Mesothelial cell of epicardium (in vitro differentiated cells): ENCODE measurements at places on chromosomes 11 and 22.

- no peak for DNase-seq
Observed at GRCh38 chr11:26712497-26712896, 9.4 kb downstream of the SLC5A12 start.

GRCh38 chr11:43790444-43790794 lies 90.2 kb upstream of the ALKBH3 start:
- DNase-seq, result no peak

DNA sequence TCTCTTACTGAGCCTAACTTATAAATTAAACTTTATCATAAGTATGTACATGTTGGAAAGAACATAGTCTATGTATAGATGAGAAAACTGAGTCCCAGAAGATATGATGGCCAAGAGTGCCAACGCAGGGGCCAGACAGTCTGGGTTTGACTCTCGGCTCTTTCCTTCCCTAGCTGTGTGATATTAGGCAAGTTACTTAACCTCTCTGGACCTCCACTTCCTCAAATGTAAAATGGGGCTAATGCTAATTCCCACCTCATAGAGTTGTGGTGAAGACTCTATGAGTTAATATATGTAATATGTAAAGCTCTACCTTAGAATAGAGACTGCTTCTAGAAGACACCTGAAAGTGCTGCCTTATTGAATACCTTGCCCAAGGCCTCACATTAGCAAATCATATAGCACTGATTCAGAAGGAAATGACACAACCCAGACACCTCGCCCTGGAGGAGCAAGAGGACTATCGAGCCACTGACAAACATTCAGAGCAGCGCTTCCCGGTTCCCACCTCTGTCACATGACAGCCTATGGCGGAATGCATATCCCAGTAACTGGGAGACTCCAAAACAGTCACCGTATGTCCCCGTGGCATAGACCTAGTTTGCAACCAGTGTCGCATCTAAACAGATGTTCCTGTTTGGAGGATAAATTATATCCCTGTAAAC lies 11.3 kb upstream of the CCDC86 start:
- DNase-seq, result no peak

DNA sequence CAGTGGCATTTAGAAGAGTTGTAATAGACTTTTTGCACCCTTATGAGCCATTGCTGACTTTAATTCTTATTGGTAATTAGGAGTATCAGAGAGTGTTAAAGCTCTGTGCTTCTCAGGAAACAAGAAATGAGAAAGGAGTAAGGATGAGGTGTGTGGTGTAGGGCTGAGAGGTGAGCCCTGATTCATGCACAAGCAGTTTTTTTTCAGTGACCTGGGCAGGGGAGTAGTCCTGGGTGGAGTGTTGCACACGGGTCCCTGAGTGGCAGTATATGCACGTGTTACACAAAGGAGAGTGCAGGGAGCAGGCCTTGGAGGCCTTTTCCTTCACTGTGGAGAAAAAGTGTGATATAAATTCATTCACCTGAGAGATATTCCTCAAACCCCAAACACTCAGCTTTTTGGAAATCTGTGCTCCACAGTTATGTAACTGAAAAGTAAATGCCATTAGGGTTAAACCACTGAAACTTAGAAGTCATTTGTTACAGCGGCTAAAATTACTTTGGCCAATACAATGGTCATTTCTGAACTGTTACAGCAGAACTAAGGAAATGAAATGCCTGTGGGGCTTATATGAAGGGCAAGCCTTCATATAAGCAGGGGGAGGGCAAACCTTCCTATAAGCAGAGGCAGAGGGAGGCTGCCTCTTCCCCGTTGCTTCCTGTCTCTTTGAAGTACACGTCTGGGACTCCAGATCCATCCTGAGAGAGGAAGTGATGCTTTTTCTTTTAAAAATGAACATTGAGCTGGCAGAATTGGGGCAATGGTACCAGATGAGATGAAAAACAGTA lies 62.6 kb upstream of the OLFML1 start:
- DNase-seq, result no peak

DNA sequence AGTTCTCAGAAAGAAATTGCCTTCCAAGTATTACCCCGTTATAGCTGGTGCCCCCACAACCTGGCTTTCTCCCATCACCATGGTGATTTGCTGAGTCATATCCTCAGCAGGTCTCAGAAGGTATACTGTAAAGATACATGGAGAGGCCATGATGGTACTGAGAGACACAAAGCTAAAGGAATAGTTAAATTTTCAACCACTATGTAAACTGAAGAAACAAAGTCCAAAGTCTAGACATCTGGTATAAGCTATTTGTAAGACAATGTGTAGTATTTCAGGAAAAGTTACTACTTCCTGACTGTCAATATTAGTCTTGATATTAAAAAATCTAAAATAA lies 377.1 kb downstream of the DCDC1 start:
- DNase-seq, result no peak

- no peak for DNase-seq
Observed at GRCh38 chr22:17566776-17567175, 3.5 kb downstream of the SLC25A18 start.

DNA sequence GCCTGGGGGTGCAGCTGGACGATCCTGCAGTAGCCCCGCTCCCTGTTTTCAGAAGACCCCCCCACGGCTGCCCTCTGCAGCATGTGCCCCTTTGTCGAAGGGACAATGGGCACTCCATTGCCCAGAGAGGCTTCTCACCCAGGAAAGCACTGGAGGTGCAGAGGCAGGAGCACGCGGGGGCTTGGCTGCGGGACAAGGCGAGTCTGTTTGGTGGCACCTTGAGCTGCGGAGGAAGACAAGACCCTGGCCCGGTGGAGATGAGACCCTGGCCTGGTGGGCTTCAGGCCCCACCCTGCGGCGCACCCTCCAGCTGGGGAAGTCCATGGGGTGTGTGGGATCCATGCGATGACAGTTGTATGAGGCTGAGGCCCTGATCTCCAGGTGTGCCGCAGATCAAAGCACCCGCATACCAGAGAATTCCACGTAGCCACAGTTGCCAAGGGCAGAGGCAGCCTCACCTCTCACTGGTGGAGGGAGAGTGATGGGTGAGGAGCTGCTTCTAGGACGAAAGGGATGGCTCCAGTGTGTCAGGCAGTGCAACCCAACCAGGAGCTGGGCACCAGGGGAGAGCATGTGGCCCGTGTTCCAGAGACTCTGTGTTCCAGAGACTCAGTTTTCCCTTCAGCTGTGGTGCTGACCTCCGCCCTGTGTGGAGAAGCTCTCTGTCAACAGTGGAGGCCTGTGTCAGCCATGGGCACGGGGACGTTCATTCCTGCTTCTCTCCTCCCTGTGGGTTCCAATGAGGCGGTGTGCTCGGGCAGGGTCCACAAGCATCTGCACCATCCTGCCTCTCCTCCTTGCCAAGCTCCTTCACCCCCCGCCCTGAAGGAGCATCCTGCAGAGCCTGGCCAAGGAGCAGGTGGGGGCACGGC lies 10.0 kb downstream of the TBX1 start:
- no peak for DNase-seq

- no peak for DNase-seq
Observed at GRCh38 chr11:9831122-9831521, 167.2 kb downstream of the SWAP70 start.

DNA sequence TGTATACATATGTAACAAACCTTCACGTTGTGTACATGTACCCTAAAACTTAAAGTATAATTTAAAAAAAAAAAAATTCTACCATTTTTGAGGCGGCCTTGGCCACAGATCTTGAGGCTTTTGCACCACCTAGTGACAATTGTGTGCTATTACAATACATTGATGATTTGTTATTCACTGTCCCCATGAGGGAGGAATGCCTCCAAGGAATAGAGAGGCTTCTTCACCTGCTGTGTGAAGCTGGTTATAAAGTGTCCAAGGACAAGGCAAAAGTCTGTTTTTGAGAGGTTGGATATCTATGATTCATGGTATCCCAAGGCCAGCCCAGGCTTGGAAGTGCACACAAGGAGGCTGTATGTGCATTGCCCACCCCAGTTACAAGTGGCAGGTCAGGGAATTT lies 30.7 kb downstream of the SLC22A25 start:
- no peak for DNase-seq

- no peak for DNase-seq
Observed at GRCh38 chr11:3043315-3043871, 13.8 kb downstream of the CARS1 start.

DNA sequence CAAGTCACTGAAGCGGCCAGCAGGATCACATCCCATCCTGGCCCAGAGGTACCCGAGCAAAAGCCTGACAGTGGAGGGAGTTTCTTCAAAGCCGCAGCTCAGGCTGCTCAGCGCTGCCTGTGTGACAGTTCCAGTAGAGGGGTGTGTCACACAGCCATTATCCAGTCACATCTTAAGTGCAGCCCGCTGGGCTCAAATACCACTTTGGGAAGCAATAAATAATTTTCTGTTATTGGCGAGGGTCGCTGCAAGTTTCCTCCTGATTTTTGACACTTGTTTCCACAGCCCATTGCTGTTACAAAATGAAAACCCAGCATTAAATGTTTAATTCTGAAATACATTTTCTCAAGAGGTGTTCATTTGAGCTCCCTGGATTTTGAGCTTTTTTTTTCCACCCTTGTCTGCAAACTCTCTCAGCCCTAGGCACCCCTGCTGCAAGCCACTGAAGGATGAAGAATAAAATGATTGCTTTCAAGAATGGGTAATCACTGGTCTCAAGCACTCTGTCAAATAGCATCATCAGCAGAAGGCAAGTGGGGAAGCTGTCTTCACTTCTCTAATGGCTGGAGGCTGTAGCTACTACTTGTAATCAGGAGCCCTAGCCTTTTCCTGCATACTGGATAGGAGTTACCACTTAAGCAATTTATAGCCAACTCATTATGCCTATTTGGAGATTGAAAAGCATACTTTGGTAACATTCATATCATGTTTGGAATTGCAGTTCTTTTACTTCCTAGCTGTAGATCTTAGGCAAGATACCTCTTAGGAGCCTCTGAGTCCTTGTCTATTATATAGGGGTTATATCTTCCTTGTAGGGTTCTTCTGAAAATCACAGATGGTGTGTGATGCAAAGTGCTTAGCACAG lies 373.7 kb downstream of the METTL15 start:
- no peak for DNase-seq

- DNase-seq, result no peak
Observed at GRCh38 chr11:15153231-15153630, 38.5 kb downstream of the INSC start.

GRCh38 chr11:122210367-122210997 lies 94.5 kb upstream of the BLID start:
- DNase-seq, result no peak

GRCh38 chr22:40690370-40690769 lies 11.1 kb downstream of the MCHR1 start:
- DNase-seq, result no peak

- DNase-seq, result no peak
Observed at GRCh38 chr22:47156352-47157092, 394.1 kb downstream of the TBC1D22A start.

DNA sequence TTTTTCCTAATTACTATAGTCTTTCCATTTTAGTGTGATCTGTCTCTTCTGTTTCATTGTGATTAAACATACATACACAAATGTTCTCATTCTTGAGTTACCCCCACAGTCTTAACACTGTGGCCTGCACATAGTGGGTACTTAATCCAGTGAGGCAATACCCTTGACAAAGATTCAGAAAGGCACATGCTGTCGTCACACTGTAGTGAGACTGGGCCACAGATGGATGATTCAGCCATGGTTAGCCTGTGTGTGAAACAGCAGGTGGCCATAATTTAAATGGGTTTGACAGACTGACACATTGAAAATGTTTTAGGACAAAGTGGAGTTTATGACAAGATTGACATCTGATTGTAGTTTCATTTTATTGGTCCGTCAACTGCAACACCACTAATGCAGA lies 313.1 kb downstream of the C11orf87 start:
- no peak for DNase-seq

- no peak for DNase-seq
Observed at GRCh38 chr11:64126371-64126770, 39.5 kb downstream of the MACROD1 start.

GRCh38 chr11:9852465-9852864 lies 188.6 kb downstream of the SWAP70 start:
- no peak for DNase-seq

DNA sequence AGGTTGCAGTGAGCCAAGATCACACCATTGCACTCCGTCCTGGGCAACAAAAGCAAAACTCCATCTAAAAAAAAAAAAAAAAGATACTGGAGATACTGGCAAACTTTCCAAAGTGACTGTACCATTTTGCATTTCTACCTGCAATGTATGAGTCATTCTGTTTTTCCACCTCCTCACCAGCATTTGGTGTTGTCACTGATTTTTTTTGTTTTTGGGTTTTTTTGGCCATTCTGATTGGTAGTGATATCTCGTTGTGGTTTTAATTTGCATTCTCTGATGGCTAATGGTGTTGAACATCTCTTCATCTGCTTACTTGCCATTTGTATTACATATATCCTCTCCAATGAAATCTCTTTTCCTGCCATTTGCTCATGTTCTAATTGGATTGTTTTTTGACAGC lies 12.0 kb upstream of the RBX1 start:
- DNase-seq, result no peak

- no peak for DNase-seq
Observed at GRCh38 chr11:76365038-76365679, 15.8 kb downstream of the THAP12 start.

- peak; percentile 67 for DNase-seq
Observed at GRCh38 chr22:38706101-38706900, 557 bp downstream of the GTPBP1 start.

DNA sequence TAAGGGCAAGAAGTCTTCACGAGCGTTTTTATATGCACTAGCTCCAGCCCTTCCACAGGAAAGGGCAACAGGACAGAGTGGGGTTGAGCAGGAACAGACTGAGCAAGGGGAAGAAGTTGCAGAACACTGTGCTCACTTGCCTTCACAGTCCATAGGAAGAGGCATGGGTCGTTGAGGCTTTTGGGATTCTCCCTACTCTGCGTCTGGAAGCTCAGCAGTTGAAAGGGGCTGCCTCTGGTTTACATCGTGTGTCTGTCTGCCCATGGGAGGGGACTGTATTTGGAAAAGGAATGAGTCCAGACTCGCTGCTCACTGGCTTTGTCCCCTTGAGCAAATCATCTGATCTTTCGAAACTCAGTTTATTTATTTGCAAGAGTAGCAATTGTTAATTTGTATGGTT lies 1.1 kb upstream of the PDGFD start:
- no peak for DNase-seq

DNA sequence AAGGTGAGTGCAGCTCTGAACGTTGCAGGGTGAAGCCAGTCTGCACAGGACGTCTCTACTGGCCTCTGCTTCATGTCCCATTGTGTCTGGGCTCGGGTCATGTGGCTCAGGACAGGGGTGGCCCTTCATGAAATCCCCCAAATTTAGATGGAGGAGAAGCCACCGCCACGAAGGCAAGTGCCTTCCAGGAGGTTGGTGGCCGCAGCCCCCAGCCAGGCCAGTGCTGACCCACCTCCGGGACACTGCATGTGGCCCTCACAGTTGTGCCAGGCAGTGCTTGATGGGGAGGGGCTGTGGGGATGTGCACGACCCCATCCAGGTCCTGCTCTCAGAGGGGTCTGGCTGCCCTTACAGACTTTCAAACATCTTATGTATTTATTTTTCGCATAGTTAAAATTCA lies 1311.1 kb downstream of the BRD1 start:
- no peak for DNase-seq

GRCh38 chr11:78158987-78159652 lies 19.7 kb upstream of the ALG8 start:
- no peak for DNase-seq

GRCh38 chr11:31783252-31783651 lies 27.9 kb downstream of the PAX6 start:
- DNase-seq, result no peak

GRCh38 chr22:22940961-22941605 lies 53.5 kb downstream of the IGLL5 start:
- peak; percentile 10 for DNase-seq

- DNase-seq, result peak; percentile 73
Observed at GRCh38 chr22:31969789-31970489, 25.6 kb downstream of the YWHAH start.
